ENCODE measurements at places on chromosomes 12 and 14.

- H3K4me3 ChIP-seq = no peak overlapping the region
- H3K27ac ChIP-seq = no peak overlapping the region
- H3K4me1 ChIP-seq = no peaks in the 10 kb centered on the region
- no peak for DNase-seq
These were observed 124.9 kb upstream of the MED13L start for GRCh38 chr12:116402163-116402939.

DNA sequence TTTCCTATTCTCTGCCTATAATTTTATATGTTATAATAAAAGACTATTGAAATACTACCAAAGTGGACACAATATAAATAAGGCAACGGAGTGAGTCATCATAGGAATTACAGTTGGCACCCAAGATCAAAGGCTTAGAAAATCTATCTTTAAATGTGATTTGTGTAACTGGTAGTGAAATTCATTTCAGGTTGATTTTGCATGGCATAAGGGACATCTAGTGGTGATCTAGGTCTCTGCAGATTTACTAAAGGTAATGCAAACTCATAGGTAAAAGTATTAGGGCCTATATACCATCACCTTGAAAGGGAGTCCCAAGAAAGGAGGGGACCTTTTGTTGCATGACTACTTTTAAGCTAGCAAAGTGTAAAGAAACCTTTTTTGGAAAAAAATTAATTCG, 527.2 kb downstream of the NRXN3 start:
- H3K4me3 ChIP-seq = no peak overlapping the region
- H3K36me3 ChIP-seq = no peaks in the 10 kb centered on the region
- no peak for DNase-seq

DNA sequence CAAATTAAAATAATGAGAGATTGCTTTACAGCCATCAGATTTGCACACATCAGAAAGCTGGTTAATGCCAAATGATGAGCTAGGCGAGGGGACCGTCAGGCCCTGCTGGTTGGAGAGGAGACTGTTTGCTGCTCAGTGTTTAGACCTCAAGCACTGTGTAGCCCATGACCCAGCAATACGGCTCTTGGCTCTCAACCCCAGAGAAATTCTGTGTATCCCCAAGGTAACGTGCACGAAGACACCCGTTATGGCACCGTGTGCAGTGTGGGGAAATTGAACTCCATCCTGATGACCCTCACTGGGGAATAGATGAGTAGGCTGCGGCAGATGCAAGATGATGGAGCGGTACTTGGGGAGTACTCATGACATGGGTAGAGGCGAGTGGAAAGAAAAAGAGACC, 55.7 kb downstream of the EID3 start:
- no peak overlapping the region for H3K27ac ChIP-seq
- DNase-seq = no peak
- H3K4me3 ChIP-seq = no peak overlapping the region
- H3K4me1 ChIP-seq = no peaks in the 10 kb centered on the region

- no peak overlapping the region for H3K4me3 ChIP-seq
- no peaks in the 10 kb centered on the region for H3K27me3 ChIP-seq
- H3K36me3 ChIP-seq = no peaks in the 10 kb centered on the region
- H3K4me1 ChIP-seq = peaks cover 1% of the 10 kb centered on the region
These were observed 273.5 kb upstream of the SOX5 start for GRCh38 chr12:24222968-24223367.

- no peaks in the 10 kb centered on the region for H3K4me1 ChIP-seq
- H3K27me3 ChIP-seq = peaks cover 3% of the 10 kb centered on the region
These were observed 18.2 kb upstream of the RNASE12 start for GRCh38 chr14:20609215-20610001.

DNA sequence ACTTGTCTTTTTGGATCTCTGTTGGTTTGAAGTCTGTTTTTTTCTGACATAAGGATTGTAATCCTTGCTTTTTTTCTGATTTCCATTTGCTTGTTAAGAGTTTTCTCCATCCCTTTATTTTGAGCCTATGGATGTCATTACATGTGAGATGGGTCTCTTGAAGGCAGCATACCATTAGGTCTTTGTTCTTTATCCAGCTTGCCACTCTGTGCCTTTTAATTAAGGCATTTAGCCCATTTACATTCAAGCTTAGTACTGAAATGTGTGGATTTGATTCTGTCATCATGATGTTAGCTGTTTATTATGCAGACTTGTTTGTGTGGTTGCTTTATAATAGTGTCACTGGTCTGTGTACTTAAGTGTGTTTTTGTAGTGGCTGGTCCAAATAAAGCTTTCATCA, 100.0 kb downstream of the CCDC91 start:
- H3K4me3 ChIP-seq = no peak overlapping the region
- no peaks in the 10 kb centered on the region for H3K27me3 ChIP-seq
- H3K4me1 ChIP-seq = no peaks in the 10 kb centered on the region
- no peak for DNase-seq

- H3K36me3 ChIP-seq = peaks cover 40% of the 10 kb centered on the region
- no peak for DNase-seq
- no peak overlapping the region for H3K4me3 ChIP-seq
- H3K27ac ChIP-seq = no peak overlapping the region
- no peaks in the 10 kb centered on the region for H3K4me1 ChIP-seq
- H3K27me3 ChIP-seq = no peaks in the 10 kb centered on the region
These were observed 32.6 kb downstream of the DDX11 start for GRCh38 chr12:31106101-31106803.

DNA sequence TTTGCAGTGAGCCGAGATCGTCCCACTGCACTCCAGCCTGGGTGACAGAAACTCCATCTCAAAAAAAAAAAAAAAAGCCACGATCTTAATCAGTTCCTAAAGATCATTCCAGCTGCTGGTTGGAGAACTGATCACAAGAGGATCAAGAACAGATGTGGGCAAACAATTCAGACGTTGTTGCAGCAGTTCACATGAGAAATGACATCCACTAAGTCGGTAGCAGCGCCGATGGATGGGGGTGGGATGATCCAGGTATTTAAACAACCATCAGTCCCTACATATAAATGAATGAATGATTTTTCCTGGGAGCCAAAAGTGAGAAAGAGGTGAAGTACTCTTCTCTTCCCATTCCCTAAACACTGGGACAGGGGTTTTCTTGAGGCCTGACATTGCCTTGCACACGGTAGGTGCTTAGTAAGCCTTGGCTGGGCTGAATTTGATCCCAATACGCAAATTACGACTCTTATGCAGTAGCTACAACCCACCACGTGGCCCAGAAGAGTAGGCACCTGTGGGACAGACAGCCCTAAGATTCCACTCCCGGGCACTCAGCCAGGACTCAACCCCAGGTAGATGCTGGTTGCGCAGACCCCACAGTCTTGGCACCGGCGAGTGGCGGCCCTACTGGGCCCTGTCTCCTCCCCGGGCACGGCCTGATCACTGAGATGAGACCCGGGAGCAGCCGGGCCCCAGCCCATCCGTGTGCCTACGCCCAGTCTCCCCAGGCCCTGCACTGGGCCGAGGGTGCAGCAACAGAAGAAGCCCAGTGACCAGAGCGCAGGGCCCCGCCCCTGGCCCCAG, 565 bp downstream of the SPRYD3 start:
- peaks cover 28% of the 10 kb centered on the region for H3K36me3 ChIP-seq
- peak overlapping the region; percentile 82 for H3K27ac ChIP-seq
- H3K4me1 ChIP-seq = peaks cover 5% of the 10 kb centered on the region
- no peak for DNase-seq
- H3K27me3 ChIP-seq = peaks cover 5% of the 10 kb centered on the region
- H3K4me3 ChIP-seq = peak overlapping the region; percentile 62

GRCh38 chr12:5864972-5865371, 80.1 kb downstream of the ANO2 start:
- H3K27ac ChIP-seq = no peak overlapping the region
- H3K27me3 ChIP-seq = no peaks in the 10 kb centered on the region
- no peaks in the 10 kb centered on the region for H3K36me3 ChIP-seq

DNA sequence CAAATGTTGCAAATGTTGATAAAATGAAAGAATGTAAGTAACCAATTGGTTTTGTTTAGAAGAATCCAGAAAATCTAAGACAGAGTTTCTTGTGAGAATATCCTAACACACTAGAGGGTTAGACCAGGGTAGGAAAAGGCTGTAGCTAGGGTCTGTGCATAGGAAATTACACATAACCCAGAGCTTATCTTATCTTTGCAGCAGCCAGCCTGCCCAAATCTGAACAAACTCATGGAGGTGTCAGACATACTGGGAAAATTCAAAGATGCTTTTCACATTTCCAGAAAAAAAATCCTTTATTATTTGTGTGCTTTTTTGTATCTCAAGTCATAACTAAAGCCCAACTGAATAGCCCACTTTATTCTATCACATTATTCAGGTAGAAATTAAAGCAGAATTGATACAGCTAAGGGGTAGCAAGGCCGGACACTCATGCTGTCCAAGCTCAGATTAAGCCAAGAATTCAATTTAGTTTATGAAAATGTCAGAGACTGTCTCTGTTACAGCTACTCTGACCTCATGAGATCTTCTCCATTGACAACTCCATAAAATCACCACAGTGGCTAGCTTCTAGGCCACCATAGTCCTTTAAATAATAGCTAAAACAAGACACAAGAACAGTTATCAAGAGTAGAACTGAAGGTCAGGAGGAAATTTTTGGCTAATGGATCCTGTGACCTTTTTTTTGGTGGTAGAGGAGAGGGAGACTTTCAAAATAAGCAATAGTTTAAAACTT, 169.6 kb upstream of the RASSF8 start:
- no peak overlapping the region for H3K27ac ChIP-seq
- H3K27me3 ChIP-seq = no peaks in the 10 kb centered on the region
- DNase-seq = no peak
- no peaks in the 10 kb centered on the region for H3K4me1 ChIP-seq
